SK-N-SH treated with all-trans-retinoic acid at 6 μM for 48 hours (cell line): ENCODE measurements at places on chromosomes 16 and 17.

GRCh38 chr17:48893646-48894508 is 1.3 kb downstream of the ATP5MC1 start:
- no peak for ATAC-seq

DNA sequence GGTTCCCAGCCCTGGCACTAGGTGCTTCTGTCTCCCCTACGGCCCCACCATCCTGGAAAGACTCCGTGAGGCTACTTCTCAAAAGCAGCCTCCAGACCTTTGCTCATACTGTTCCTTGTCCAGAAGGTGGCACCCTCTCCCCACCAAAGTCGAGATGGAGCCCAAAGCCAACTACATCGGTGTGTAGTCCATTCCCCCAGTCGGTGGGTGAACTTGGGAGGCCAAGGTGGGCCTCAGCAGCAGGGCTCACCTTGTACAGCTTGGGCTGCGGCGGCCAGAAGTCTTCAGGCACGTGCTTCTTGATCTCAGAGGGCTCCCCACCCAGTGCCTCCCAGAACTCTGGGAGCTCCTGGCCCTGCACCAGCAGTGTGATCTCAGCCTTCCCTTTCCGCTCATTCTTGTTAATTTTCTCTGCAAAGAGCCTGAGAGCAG is 10.2 kb downstream of the FLII start:
- ATAC-seq: peak; percentile 86

DNA sequence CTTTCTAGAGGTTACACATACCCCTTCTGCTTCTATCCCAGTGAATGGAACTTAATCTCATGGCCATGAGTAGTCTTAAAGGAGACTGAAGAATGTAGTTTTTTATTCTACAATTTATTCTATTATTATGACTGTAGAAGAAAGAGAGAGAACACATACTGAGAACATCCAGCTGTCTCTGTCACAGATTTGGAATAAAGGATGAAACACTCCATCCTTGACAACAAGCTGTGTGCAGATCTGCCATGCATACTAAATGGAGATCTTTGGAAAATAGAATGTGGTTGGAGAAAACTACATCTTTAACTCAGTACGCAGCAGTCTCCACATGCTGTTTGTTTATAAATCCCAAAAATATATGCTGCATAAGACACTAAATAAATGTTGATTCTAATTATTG is 54.1 kb upstream of the NUDT7 start:
- ATAC-seq: no peak

- ATAC-seq: no peak
These were observed 73.1 kb downstream of the CEP95 start for GRCh38 chr17:64579917-64580316.

- ATAC-seq: no peak
These were observed 78.4 kb downstream of the CNGB1 start for GRCh38 chr16:57892447-57893096.

GRCh38 chr16:83849421-83849820 is 41.6 kb downstream of the HSBP1 start:
- no peak for ATAC-seq

DNA sequence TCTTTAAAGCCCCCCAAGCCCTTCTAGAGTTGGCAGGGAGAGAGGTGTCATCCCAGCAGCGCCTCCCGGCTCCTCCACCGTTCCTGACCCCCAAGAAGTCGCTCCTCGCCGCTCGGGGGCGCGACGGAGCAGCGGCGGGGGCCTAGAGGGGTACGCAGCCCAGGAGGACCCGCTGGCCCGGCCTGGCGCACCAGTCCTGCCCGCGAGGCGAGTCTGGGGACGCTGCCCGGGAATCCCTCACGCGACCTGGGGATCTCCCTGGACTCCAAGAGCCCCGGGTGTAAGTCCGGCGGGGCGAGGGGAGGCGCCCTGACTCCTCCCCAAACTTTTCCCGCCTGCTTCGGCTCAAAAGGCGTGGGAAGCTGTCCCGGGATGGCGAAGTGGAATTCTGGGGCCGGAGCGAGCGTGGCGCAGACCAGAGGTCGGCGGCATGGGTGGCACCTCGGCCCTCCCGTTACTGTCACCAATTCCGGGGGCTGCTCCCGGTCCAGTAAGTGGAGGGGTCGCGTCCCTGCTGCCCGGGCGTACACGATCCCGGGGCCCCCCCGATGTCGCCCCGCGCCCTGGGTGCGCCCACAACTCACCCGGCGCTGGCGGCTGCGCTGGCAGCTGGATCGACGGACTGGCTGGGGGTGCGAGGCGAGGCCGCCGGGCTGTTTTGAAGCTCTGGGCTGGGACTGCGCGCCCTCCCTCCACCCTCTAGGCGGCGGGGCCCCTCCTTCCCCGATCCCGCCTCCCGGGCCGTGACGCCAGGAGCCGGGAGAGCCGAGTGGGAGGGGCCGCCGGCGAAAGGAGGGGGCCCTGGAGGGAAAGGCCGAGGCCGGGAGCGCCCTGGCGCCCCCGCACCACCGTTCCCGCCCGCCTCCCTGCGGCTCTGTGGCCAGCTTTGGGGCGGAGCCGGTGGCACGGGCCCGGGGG is at the start of gene EMP2:
TSS of gene EMP2 (minus strand) at position 634 of the 918 bp plus-strand sequence. CDS start 32,981 bp downstream, outside the sequence.
- ATAC-seq: peak; percentile 87

- no peak for ATAC-seq
These were observed 1.3 kb downstream of the NLK start for GRCh38 chr17:28043741-28044140.

DNA sequence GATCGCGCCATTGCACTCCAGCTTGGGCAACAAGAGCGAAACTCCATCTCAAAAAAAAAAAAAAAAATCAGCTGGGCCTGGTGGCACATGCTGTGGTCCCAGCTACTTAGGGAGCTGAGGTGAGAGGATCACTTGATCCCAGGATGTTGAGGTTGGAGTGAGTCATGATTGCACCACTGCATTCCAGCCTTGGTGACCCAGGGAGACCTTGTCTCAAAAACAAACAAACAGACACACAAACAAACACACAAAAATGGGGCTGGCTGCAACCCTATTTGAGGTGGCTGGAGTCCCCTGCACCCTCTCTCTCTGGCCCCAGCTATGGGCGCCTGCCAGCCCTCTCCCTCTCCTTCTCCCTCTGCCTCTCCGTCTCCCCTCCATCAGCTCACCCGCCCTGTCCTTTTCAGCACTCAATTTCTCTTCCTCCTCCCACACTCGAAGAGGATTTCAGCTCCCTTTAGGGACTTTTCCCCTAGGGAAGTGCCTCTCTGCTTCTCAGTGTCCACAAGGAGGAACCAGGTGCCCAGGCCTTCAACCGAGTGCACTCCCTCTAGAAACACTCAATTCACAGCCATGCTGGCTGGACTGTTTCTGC is 17.5 kb upstream of the TFAP4 start:
- ATAC-seq: no peak

- ATAC-seq: peak; percentile 40; the same call in 2 of the 3 replicates
These were observed 18.1 kb downstream of the KCNJ2 start for GRCh38 chr17:70187383-70187782.

GRCh38 chr17:80103449-80104085 is 2.2 kb downstream of the GAA start:
- ATAC-seq: no peak

DNA sequence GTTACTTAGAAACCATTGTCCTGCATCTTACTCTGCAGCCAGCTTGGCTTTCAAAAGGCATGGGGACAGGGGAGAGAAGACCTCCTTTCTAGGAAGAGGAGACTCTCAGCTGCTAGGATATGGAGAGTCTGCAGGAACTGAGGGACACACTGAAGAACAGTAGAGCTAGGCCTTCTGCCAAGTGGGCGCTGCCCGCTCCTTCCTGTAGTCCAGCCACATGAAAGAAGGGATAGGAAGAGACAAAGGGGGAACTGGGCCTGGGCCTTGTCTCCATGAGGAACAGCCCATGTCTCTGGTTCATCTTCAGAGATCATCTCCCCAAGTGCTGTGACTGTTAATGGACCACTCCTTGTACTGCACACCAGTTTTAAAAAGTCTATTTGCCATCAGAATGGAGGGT is 78.4 kb downstream of the SYCE1L start:
- no peak for ATAC-seq

GRCh38 chr17:45775576-45776011 is 8.5 kb upstream of the CRHR1 start:
- ATAC-seq: peak; percentile 85

- ATAC-seq: no peak
These were observed 267.8 kb upstream of the ASIC2 start for GRCh38 chr17:33560871-33561270.

GRCh38 chr17:69764146-69764545 is 310.9 kb upstream of the KCNJ16 start:
- ATAC-seq: no peak

DNA sequence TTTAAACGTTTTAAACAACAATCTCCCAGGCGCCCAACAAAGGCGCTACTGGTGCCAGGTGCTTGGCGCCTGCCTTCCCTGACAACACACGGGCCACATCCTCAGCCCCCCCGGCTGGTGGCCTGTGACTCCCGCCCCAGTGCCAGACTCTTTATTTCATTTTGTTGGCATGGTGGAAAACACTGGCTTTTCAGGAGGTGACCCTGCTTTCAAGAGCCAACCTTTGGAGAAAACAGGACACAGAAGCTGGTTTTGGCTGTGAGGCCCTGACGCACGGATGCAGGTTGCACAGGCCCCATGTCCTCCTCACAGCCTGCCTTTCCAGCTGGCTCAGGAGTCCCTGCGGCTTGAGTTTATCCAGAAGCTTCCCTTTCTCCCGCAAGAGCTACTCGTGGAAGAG is 100.0 kb downstream of the METRNL start:
- ATAC-seq: no peak

DNA sequence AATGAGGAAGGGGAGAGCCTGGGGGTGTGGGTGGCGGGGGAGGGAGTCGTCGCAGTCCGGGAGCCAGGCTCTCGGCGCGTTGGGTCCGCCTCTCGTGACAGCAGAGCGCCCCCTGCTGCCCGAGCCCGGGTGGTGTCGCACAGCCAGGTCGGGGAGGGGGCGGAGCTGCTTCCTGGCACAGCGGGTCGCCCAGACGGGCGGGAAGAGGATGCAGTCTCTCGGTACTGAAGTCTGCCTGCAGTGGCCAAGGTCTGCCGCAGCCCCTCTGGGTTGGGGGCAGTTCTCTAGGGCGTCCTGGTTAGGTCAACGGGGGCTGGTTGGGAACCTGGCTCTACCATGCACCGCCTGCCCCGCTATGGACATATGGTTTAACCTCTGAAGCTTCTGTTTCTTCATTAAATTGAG is 38.2 kb upstream of the CCDC182 start:
- ATAC-seq: peak; percentile 93

- ATAC-seq: no peak
These were observed 13.7 kb upstream of the CD300E start for GRCh38 chr17:74637265-74637664.

- no peak for ATAC-seq
These were observed 38.8 kb upstream of the PVALEF start for GRCh38 chr17:81126281-81127132.

GRCh38 chr16:15952265-15952711 is 2.9 kb downstream of the ABCC1 start:
- no peak for ATAC-seq

- peak; percentile 71 for ATAC-seq
These were observed 196.4 kb upstream of the KIF2B start for GRCh38 chr17:53626286-53626685.

DNA sequence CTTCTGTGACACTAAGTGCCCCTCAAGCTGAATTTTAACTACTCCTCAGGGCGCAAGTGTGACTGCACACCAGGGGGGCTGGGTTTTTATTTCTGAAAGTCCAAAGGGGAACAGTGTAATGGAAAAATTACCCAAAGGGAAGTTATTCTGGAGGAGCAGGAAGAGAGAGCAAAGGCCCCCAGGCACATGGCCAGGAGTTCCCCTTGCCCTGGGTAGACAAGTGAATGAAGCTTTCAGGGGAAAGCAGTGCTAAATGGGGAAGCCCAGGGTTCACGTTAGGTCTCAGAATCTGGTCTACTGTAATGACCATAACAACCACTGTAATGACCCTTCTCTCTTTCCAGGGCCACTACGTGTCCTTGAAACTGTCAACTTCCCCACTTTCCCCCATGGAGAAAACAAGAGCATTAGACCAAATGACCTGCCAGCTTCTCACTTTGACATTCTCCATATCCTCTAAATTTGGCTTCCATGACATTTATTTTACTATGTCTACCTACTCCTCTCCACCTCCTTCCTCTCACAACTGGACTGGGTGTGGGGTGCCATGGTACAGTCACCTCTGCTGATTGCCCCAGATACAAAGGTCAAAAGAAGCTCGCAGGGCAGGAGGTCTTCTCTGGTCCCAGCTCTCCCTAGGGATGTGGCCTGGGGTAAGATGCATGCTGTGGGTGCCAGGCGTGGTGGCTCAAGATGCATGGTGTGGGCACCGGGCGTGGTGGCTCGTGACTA is 34.1 kb upstream of the MMP2 start:
- ATAC-seq: no peak

GRCh38 chr16:67644038-67644437 is 906 bp upstream of the CARMIL2 start:
- no peak for ATAC-seq

GRCh38 chr16:24988593-24989338 is 26.4 kb downstream of the ARHGAP17 start:
- peak; percentile 73 for ATAC-seq

DNA sequence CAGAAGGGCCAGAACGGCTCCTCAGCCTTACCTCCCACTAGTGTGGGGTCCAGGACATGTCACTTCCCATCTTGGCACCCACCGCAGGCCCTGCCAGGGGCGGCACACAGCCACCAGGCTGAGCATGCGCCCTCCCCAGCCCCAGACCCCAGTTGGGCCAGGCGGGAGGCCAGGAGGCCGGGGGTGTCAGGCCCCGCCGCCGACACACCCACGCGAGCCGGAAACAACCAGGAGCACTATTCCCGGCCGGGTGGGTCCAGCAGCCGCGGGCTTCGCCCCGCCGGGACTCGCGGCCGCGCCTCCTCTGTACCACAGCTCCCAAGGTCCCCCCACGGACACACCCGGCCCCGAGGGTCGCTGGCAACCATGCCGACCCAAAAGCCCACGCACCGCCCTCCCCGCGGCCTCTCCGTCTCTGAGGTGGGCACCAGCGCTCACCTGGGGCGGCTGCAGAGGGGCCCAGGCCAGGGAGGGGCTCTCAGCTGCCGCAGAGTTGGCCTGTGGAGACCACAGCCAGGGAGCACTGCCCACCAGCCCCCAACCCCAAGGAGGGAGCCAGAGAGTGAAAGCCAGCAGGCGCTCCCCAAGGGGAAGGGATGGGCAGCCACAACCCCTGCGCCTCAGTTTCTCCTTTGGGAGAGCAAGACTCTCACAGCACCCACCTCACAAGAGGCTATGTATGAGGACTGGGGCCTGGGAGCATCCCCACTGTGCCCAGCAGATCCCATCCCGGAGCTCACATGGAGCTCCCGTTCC is 18.0 kb downstream of the B9D1 start:
- no peak for ATAC-seq

GRCh38 chr17:21253646-21254441 is 634 bp upstream of the NATD1 start:
- ATAC-seq: peak; percentile 5; the same call in 1 of the 3 replicates

- ATAC-seq: peak; percentile 79
These were observed 2.3 kb downstream of the GP1BA start for GRCh38 chr17:4934173-4934979.

GRCh38 chr17:69454051-69454450 is 39.6 kb downstream of the MAP2K6 start:
- peak; percentile 39; the same call in 1 of the 3 replicates for ATAC-seq

DNA sequence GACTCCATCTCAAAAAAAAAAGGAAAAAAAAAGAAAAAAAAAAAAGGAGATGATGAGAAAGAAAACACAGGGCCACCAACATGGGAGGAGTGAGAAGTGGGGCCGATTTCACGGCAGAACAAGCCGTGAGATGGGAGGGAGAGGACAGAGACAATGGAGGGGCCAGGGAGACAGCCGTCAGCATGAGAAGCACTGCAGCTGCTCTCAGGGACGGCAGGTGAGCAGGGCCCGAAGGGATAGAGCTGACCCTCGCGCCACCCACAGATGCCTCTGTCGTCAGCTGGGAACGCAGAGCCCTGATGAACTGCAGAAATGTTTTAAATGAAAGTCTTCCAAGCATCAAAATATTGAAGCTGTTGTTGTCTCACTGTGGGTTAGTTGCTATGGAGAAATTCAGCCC is 20.3 kb downstream of the PITPNM3 start:
- ATAC-seq: no peak

- peak; percentile 23 for ATAC-seq
These were observed 825 bp downstream of the HASPIN start for GRCh38 chr17:3724378-3725077.
